ENCODE measurements at places on chromosomes 5 and 9.

- no peak for DNase-seq
These were observed 1.4 kb downstream of the ERGIC1 start for GRCh38 chr5:172835290-172835993.

- no peak for DNase-seq
These were observed 93.4 kb downstream of the STRBP start for GRCh38 chr9:123174887-123175518.

GRCh38 chr9:74953235-74953751 is 581 bp upstream of the C9orf40 start:
- DNase-seq = peak; percentile 64

- no peak for DNase-seq
These were observed 433.5 kb downstream of the CDH18 start for GRCh38 chr5:19554524-19554923.

DNA sequence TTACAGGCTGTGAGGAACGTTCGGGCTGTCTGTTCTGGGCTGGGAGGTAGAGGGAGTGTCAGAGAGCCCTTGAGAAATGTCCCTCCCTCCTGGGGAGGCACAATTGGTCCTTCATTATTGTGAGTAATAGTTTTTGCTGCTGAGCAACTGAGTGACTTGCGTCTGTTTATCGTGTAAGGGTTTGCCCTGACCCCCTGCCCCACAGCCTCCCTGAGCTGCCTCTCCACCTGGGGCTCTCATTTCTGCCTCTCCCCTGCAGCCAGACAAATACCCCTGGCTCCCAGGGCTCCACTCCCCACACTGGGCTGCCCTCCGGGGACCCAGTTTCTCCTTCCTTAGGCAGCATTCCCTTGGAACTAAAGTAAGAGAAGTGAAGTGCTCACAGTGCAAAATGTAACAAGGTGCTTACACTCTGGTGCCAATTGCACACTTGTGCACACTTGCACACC is 174.9 kb upstream of the MVB12B start:
- no peak for DNase-seq

DNA sequence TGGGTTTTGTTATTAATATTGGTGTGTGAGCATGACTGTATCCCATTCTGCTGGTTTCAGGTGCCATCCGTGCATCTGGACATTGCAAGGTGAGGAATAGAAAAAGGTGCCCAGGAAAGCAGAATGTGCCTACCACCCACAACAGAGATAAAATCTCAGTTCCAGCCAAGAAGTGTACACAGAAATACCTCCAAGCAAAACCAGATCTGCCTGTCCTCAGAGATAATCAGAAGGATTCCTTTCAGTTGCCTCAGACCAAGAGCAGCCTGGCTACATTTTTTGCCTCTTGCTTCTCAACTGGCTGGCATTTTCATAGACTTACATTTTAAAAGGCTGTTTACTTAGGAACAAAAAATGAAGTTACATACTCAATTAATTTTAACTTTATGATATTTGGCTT is 12.1 kb upstream of the ABLIM3 start:
- no peak for DNase-seq

DNA sequence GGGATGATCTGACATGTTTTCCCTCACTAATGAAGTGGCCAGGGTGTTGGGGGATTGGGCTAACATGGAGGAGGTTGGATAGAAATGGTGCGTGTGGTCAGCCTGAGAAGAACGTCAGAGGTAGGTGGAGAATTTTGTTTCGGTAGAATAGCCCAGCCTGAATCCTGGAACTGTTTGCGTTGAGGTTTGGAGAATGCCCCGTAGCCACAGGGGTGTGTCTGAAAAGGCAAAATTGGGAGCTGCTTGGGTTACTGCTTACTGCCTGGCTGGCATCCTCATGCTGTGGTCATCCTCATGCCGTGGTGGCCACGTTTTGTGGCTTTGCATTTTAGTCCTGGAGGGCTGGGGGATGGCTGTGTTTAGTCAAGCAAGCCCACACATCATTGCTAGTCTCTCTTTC is 236.9 kb downstream of the GOLPH3 start:
- DNase-seq = no peak

DNA sequence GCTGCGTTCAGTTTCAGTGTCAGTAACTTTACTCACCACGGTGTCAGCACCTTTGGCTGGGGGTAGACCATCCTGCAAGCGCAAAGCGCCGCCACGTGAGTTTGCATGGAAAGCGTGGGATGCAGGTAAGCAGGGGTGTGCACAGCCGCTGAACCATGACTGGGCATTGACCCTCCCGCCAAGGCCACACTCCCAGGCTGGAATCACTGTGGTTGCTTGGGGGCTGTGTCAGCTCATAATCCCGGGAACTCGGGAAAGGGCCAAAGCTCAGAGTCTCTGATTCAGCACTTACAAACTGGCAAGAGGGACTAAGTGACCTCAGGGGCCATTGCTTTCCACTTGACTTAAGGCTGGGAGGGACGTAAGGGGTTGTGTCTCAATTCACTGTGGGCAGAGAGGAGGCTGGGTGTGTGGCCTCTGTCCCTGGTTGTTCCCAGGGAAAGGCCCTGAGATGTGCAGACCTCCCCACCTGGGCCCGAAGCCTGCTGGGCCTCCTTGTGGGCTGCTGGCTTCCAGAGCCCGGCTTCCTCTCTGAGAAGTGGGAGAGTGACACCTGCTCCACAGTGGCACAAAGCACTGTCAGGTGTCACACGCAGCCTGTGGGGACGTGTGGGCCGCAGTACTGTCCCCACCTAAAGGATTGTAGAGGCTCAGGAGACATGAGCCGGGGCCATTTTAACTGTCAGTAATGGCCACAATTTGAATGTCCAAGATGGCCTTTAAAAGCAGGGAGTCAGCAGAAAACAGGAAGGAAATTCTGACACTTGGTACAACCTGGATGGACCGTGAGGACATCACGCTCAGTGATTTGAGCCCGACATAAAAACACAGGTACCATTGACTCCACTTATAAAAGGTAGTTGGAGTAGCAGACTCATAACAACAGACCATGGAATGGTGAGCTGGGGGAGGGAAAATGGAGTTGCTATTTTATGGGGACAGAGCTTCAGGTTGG is 16.7 kb downstream of the ABO start:
- DNase-seq = no peak

DNA sequence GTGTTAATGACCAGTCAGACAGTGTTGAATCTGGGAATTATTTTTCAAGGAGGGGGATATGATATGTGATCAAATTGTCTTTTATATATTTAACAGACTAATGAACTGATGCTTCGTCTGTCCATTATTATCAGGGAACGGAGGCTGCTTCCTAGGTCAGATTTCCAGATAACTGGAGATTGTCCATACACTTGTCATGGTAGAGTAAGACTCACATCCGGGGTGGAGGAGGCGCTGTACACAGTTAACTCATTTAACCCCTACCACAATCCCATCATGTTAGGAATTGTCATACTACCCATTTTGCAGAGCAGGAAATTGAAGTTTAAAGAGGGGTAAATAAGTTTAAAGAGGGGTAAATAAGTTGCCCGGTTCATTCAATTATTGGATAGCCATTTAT is 55.9 kb downstream of the ARHGAP26 start:
- no peak for DNase-seq

DNA sequence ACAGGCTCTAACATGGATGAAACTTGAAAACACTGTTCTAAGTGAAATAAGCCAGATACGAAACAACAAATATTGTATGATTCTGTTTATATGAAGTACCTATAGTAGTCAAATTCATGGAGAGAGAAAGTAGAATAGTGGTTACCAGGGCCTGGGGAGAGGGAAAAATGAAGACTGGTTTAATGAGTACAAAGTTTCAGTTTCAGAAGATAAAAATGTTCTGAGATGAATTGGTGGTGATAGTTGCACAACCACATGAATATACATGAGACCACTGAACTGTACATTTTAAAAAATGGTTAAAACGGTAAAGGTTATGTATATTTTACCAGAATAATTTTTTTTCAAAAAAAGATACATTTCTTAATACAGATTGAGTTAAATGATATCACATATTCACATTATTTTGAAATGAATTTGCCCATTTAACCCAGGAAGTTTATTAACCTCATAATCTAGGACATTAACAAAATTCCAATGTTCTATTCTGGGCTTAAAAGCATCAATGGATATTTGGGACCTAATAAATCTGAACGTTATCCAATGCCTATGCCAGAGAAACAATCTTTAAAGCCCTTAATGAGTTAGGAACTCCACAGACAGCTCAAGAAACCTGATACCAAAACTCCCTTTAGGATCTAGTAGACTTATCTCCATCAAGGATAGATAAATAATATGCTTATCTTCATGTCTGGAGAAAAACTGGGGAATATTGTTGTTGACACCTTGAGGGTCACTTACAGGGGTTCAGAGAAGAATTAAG is 521.3 kb downstream of the EFNA5 start:
- no peak for DNase-seq

- peak; percentile 45 for DNase-seq
These were observed 171.2 kb upstream of the DMAC1 start for GRCh38 chr9:7970681-7971330.
